ENCODE measurements at places on chromosomes 16 and 17. TPM values are rescaled to one million over a fixed set of nuclear protein-coding genes. Genes with fewer than 3 reads are reported as not detected.

The NRN1L gene
- not detected for total RNA-seq

The CALB2 gene
- under 0.01 TPM for total RNA-seq

The TMED6 gene
- 0.15 TPM for total RNA-seq

The TCAP gene
- 0.33 TPM for total RNA-seq

The CCL13 gene
- total RNA-seq = not detected

The NEUROD2 gene
- total RNA-seq = not detected

The DRG2 gene
- 44.0 TPM for total RNA-seq

The LRRC37A gene
- 2.1 TPM for total RNA-seq

The FOXO3B gene
- 3.3 TPM for total RNA-seq

The TP53TG3F gene
- total RNA-seq = not detected

The SLC52A1 gene
- total RNA-seq = not detected

Measured in melanocyte of skin (primary cell).